ENCODE measurements at places on chromosomes 11 and 22. TPM values are rescaled to one million over a fixed set of nuclear protein-coding genes. Genes with fewer than 3 reads are reported as not detected.

Gene OR51I1
- not detected for total RNA-seq

- no peaks in the 10 kb centered on the region for H3K4me1 ChIP-seq
- H3K4me3 ChIP-seq = no peak overlapping the region
- no peaks in the 10 kb centered on the region for H3K27me3 ChIP-seq
- DNase-seq = no peak
- no peaks in the 10 kb centered on the region for H3K36me3 ChIP-seq
Observed at GRCh38 chr11:30457087-30457486, 129.1 kb downstream of the MPPED2 start.

DNA sequence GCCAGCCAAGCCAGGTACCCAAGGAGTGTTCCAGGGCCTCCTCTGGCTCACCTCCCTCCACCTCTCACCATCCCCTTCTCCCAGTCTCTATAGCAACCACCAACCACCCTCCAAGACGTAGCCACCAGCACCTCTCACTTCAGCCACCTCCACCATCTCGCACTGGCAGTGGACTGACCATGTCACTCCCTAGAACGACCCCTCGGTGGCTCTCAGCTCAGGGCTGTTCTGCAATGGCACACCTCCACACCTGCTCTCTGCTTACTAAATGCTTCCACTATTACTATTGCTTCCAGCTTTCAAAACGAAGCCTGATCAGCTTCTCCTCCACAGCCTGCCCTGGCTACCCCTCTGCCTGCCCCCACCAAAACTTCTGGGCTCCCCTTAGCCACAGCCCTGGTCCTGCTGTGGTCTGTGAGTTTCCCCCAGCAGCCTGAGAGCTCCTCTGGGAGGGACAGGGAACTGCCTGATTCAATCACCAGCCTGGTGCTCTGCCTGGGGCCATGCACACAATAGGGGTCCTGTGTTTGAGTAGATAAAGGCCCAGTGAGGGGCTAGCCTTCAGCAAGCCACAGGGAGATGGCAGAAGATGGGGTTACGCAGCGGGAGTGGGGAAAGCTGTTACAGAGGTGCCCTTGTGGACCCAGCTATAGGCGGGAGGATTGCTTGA is 17.5 kb upstream of the CBX7 start:
- peaks cover 42% of the 10 kb centered on the region for H3K4me1 ChIP-seq
- H3K36me3 ChIP-seq = no peaks in the 10 kb centered on the region
- H3K27me3 ChIP-seq = no peaks in the 10 kb centered on the region
- no peak overlapping the region for H3K4me3 ChIP-seq

Gene GAB4
- total RNA-seq = not detected

Gene NOX4
- not detected for total RNA-seq

DNA sequence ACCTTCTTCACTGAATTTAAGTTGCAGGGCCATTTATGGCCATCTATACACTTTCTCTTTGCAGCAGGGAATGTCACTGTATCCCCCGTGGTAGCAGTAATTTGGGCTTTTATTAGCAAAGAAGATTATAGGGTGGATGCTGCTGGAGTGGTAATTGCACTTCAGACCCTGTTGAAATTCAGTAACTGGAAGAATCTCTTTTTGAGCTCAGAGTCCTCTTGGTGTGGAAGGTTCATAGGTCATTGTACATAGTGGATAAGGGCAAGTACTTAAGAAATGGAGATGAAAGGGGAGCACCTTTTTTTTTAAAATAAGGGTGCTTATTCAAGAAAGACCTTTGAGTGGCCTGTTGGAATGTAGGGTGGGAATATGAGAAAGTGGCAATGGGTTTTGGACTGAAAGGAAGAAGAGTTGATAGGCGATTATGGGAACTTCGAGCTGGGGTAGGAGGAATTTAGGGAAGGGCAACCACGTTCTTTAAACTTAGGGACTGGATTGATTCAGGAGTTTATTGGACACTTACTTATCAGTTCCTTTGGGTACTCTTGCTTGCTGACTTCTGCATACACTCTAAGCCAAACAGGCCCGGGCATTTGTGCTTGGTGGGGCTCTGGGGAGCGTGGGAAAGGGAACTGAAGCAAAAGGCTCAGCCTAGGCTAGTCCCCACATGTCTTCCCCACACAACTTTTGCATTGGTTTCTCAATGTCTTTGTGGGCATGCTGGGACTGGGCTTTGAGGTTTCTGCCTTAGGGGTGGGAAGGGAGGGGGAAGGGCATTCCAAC is 26.5 kb downstream of the CTNND1 start:
- H3K27me3 ChIP-seq = no peaks in the 10 kb centered on the region
- no peak overlapping the region for H3K4me3 ChIP-seq
- no peaks in the 10 kb centered on the region for H3K36me3 ChIP-seq
- no peak for DNase-seq

Gene CSF2RB
- 1.2 TPM for total RNA-seq

GRCh38 chr11:67498544-67498972 is 6.6 kb downstream of the PITPNM1 start:
- DNase-seq = no peak
- peaks cover 35% of the 10 kb centered on the region for H3K36me3 ChIP-seq
- no peaks in the 10 kb centered on the region for H3K27me3 ChIP-seq
- no peak overlapping the region for H3K27ac ChIP-seq
- no peak overlapping the region for H3K4me3 ChIP-seq
- peaks cover 22% of the 10 kb centered on the region for H3K4me1 ChIP-seq

DNA sequence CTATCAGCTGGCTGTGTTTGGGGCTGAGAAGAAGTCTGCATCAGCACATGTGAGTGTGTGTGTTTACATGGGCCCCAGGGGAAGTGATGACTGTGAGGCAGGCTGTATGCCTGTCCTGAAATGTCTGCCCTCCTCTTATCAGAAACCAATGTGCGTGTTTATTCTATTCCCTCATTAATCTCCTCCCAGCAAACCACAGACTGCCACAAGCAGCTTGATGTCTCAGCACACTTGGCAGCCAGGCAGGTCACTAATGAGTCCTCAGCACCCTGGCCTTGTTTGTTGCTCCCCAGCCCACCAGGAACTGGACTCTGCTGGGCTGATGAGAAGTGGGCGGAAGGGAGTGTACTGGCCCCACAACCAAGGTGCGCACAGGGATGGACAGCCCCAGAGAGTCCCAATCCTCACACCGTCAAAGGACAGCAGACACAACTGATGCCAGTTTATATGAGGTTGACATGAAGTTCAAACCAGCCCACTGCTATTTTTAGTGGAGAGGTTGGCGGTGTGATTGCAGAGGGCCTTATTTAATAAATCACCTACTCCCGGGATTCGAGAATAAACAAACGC is 225.8 kb downstream of the ETS1 start:
- no peak overlapping the region for H3K27ac ChIP-seq
- peak; percentile 58 for DNase-seq
- no peaks in the 10 kb centered on the region for H3K27me3 ChIP-seq
- peaks cover 13% of the 10 kb centered on the region for H3K4me1 ChIP-seq
- H3K4me3 ChIP-seq = no peak overlapping the region
- no peaks in the 10 kb centered on the region for H3K36me3 ChIP-seq

GRCh38 chr11:33062137-33062536 is 22.8 kb downstream of the TCP11L1 start:
- H3K4me1 ChIP-seq = peaks cover 5% of the 10 kb centered on the region
- DNase-seq = no peak
- peaks cover 34% of the 10 kb centered on the region for H3K36me3 ChIP-seq
- no peak overlapping the region for H3K4me3 ChIP-seq
- H3K27me3 ChIP-seq = no peaks in the 10 kb centered on the region

GRCh38 chr11:10058356-10058755 is 235.7 kb downstream of the SBF2 start:
- H3K27me3 ChIP-seq = no peaks in the 10 kb centered on the region
- no peaks in the 10 kb centered on the region for H3K36me3 ChIP-seq
- H3K27ac ChIP-seq = no peak overlapping the region

DNA sequence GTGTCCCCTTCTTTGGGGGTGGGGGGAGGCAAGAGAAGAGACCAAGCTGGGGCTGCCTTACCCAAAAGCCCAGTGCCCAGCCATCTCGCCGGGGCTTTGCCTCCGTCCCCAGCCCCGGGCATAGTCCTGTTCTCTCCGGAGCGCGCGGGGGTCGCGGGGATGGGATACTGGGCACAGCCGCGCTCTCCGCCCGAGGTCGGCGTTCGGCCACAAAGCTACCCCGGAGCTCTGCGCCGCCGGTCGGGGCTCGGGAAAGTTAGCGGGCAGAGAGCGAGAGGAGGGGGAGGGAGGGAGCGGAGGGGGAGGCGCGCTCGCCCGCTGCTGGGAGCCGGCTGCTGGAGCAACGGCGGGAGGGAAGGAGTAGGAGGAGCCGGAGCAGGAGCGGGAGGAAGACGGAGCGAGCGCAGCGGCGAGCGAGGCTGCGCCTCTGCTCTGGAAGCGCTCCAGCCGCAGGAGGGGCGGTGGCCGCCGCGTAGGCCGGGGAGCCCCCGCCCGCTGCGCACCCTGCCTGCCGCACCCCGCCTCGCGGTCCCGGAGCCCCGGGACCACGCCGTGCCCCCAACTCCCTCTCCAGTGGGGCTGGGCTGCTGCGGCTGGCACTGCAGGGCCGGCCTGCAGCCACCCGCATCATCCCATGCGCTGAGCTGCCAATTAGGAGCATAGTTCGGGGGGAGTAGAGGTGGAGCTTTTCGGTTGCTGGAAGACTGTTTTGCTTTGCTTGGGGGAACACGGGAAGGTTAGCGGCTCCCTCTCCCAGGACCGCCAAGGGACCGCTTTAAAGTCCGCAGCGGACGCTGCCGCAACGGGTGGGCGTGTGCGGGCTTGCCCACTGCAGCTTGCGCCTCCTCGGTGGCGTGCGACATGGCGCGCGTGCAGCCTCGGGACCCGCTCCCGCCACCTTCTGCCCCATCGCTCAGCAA is at the start of gene SCN4B:
TSS of gene SCN4B (minus strand) at position 272 of the 920 bp plus-strand sequence. CDS start at position 122, 150 bp downstream.
- no peak for DNase-seq
- H3K4me1 ChIP-seq = peaks cover 13% of the 10 kb centered on the region
- no peak within 1 kb of the TSS for H3K27ac ChIP-seq
- no peaks in the 10 kb centered on the region for H3K36me3 ChIP-seq
- H3K4me3 ChIP-seq = peak within 1 kb of the TSS; percentile 39

Gene PIWIL4
- 1.3 TPM for total RNA-seq

GRCh38 chr11:123416566-123416965 is 13.5 kb upstream of the GRAMD1B start:
- no peak overlapping the region for H3K4me3 ChIP-seq
- H3K27ac ChIP-seq = no peak overlapping the region
- no peaks in the 10 kb centered on the region for H3K4me1 ChIP-seq
- DNase-seq = no peak
- no peaks in the 10 kb centered on the region for H3K36me3 ChIP-seq
- H3K27me3 ChIP-seq = no peaks in the 10 kb centered on the region

- H3K27me3 ChIP-seq = no peaks in the 10 kb centered on the region
- H3K4me1 ChIP-seq = no peaks in the 10 kb centered on the region
- H3K36me3 ChIP-seq = no peaks in the 10 kb centered on the region
- no peak within 1 kb of the TSS for H3K27ac ChIP-seq
Observed at GRCh38 chr11:67522844-67523555, at the start of gene CABP2. TSS of gene CABP2 (minus strand) at chr11:67523446. CDS start at chr11:67523326, 120 bp downstream.

DNA sequence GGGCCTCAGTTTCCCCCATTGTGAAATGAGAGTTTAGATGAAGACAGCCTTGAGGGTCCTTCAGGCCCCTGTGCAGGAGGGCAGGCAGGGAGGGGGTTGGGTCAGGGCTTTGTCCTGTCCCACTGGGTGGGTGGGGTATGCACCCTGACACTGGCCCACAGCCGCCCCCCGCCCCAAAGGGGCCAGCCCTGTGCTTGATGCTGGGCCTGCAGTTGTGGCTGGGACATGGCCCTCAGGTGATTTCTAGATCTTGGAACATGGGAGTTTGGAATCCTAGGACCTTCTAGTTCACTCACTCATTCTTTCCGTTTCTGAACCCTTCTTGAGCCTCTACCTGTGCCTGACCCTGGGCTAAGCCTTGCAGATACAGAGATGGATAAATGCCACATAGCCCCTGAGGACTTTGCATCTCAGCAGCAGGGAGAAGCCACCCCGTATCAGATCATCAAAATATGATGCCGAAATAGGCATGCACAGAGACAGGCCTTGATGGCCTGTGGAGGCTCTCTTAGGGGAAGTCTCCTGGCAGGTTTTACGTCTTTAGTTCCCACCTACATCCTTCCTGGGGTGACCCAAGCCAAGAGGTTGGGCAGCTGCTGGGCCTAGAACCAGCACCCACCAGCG is 76.0 kb downstream of the FBLN1 start:
- no peak overlapping the region for H3K4me3 ChIP-seq
- peaks cover 13% of the 10 kb centered on the region for H3K4me1 ChIP-seq
- no peaks in the 10 kb centered on the region for H3K27me3 ChIP-seq
- DNase-seq = no peak
- no peak overlapping the region for H3K27ac ChIP-seq
- H3K36me3 ChIP-seq = no peaks in the 10 kb centered on the region

Gene PGA5
- not detected for total RNA-seq

Gene MMP11
- 1.6 TPM for total RNA-seq

- no peak for DNase-seq
- H3K4me3 ChIP-seq = no peak overlapping the region
- no peaks in the 10 kb centered on the region for H3K27me3 ChIP-seq
- no peaks in the 10 kb centered on the region for H3K36me3 ChIP-seq
- no peak overlapping the region for H3K27ac ChIP-seq
- no peaks in the 10 kb centered on the region for H3K4me1 ChIP-seq
Observed at GRCh38 chr11:130707217-130707616, 209.1 kb downstream of the SNX19 start.

- DNase-seq = no peak
- no peaks in the 10 kb centered on the region for H3K4me1 ChIP-seq
- H3K27me3 ChIP-seq = no peaks in the 10 kb centered on the region
Observed at GRCh38 chr22:24725736-24726135, 48.8 kb downstream of the PIWIL3 start.

DNA sequence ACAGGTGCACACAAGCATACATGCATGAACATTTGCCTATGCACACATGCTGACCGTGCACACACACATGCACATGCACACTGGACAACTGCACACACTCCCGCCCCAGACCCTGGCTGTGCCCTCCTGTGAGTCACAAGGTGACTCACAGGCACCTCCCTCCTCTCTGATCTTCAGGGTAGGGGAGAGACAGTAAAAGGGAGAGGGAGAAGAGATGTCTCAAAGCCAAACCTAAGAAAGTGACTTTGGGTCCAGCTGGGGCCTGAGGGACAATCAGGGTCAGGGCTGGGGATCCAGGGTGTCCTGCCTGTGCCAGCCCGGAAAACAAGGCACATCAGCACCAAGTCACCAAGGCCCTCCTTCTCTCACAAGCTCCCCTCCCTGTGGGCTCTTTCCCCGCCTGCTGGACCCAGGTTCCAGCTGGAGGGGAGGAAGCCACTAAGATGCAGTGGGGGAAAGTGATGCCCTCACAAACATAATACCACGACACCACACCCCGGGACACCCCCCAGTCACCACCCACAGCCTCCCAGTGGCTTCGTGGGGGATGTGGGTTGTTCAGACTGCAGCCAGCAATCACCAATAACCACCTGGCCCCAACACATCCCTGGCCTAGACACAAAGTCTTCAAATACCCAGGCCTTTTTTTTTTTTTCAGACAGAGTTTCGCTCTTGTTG is 39.3 kb downstream of the PDGFB start:
- H3K27me3 ChIP-seq = no peaks in the 10 kb centered on the region
- no peak overlapping the region for H3K4me3 ChIP-seq
- no peak overlapping the region for H3K27ac ChIP-seq
- peaks cover 11% of the 10 kb centered on the region for H3K4me1 ChIP-seq
- peak; percentile 60 for DNase-seq

Measured in CD4-positive, alpha-beta memory T cell (primary cell).